ENCODE measurements at places on chromosomes 6 and 20.

GRCh38 chr6:21305893-21306332, 287.6 kb upstream of the SOX4 start:
- no peak for DNase-seq

DNA sequence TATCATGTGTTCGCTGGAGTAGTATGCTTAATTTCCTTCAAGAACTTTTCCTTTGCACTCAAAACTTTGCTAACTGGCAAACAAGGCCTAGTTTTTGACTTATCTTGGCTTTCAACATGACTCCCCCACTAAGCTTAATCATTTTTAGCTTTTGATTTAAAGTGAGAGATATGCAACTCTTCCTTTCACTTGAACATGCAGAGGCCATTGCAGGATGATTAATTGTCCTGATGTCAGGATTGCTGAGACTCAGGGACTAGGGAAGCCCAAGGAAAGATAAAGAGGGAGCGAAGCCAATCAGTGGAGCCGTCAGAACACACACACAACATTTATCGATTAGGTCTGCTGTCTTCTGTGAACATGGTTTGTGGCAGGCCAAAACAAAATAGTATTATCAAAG, 491.4 kb downstream of the CBLN4 start:
- no peak for DNase-seq

- DNase-seq = no peak
These were observed 273.4 kb downstream of the MEI4 start for GRCh38 chr6:77926198-77926751.

DNA sequence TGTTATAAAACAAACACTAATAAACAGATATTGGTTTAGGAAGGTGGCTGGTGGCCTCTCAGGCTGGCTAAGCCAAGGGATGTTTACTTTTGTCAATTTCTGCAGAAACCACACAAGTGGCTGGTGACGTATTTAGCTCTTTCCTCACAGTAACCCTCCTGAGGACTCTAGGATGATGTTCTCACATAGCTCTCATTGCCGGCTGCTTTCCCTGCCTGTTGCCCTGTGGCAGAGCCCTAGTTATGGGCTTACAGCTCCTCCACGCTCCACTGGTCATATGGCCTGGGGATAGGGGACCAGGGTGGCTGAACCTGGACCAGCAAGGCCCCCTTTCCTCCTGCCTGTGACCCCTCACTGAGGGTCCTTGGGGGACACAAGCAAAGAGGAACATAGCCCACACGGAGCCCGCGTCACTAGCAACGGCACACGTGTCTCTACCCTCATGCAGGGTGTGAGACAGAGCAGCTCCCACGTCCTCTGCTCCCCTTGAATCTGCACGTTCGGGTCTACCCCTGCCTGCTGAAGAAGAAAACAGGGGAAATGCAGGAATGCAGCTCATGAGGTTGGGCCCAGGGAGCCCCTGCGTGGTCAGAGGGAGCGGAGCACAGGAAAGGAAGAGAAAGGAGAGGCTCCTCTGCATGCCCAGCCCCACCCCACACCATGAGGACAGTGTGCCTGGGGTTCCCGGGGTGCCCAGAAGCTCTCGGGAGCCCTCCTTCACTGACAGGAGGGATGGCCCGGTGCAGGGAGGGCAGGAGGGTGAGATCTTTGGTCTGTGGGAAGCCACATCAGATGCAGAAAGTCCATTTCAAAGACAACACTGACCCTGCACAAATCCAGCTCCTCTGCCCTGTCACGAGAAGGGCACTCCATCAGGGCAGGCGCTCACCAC, 13.9 kb downstream of the RAMACL start:
- no peak for DNase-seq

GRCh38 chr6:11126876-11127275, 15.4 kb upstream of the ERVFRD-1 start:
- no peak for DNase-seq

GRCh38 chr20:37053230-37053950, 42.4 kb downstream of the RBL1 start:
- no peak for DNase-seq

GRCh38 chr20:18055261-18055660, 2.5 kb downstream of the OVOL2 start:
- no peak for DNase-seq

GRCh38 chr20:14622796-14623195, 285.4 kb upstream of the FLRT3 start:
- DNase-seq = no peak

DNA sequence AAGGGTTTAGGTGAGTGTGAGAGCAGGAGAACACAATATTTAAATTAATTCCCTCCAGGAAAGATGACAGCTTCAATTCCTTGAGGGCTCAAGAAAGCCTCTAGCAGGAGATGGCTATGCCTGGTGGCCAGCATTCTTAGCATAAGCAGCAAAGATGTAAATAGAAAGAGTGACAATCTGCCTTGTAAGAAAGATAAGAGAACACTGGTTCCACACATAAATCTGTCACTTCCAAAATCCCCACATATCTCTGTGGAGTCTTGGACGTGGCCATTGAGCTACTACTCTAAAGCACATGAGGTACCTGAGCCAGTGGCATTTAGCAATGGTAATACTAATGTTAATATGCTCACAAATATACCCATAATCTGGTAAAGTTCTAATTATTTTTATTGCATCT, 29.2 kb downstream of the DEFB114 start:
- no peak for DNase-seq

DNA sequence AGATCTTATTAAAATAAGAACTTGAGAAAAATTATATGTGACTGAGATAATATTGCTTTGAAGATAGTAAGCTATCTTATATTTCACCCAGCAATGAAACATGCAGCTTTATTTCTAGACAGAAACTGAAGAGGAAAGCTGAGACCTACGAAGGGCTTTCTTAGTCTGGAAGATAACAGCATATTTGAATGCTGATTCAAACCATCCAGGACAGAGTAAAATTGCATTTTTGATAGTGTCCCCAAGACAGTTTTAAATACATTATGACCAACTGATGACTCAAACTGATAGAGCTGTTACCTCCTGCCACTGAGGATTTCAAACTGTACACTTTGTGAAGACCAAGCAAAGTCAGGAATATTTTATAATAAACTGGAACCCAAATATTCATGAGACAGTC, 409.6 kb downstream of the GRIK2 start:
- no peak for DNase-seq

- peak; percentile 33 for DNase-seq
These were observed 7.4 kb upstream of the COX4I2 start for GRCh38 chr20:31630187-31630790.

DNA sequence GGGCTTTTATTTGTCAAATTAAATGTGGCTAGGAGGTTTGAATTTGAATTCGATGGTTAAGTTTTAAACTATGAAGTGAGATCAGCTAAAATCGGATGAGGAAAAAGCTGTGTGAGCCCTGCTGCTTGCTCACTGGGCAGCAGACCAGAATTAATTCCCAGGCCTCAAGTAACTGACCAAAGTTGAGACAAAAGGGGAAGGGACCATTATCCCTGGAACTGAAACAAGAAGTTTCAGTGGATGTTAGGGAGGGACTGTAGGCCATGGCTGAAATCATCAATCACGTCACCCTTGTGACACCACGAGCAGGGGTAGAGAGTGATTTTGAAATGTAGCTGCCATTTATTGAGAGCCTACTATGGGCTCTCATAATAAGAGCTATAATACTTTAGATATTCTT, 7.0 kb upstream of the PRSS35 start:
- DNase-seq = no peak

- no peak for DNase-seq
These were observed 143.0 kb downstream of the GMDS start for GRCh38 chr6:2102316-2102883.

GRCh38 chr6:29953001-29953441, 10.7 kb downstream of the HLA-A start:
- DNase-seq = no peak

DNA sequence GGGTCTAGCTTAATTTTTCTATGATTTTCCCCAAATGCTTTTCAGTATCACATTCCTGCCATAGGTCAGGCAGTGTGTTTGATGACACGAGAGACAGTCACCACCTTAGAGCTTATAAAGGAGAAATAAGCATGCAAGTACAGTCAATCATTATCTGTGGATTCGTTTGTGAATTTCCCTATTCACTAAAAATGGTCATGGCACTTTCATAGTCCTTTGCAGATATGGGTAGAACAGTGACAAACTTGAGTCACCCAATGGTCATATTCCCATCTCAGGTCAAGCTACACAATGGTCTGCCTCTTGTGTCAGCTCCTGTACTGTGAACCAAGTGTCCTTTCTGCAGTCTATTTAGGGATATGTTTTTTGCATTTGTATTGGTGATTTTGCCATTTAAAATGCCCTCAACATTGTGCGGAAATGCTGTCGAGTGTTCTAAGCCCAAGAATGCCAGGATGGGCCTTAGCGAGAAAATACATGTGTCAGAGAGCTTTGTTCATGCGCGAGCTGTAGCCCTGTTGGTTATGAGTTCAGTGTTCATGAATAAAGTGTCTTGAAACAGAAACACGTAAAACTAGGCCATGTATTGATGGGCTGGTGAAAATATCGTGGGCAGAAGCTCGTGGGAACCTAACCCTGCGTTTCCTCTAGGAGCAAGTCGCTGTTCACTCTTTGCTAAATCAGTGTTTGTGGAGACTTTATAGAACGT, 19.8 kb downstream of the SUMO4 start:
- DNase-seq = no peak

- peak; percentile 53 for DNase-seq
These were observed 22.6 kb upstream of the SIRPA start for GRCh38 chr20:1872459-1873097.

DNA sequence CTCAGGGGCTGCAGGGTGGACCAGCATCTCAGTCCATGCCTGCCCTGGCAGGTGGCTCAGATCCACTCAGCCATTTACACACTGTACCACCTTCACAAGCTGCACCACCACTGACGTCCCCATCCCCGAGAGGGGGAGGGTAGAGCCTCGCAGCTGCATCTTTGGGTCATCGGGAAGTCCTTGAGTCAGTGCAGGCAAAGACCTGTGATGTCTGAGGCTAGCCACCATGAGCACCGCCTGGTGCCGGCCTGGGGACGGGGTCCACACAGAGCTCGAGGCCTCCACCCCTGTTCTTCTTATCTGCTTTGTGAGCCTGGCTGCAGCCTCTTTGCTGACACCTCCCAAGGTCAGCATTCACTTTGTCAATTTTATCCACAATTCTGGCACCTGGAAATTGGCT, 141.4 kb downstream of the PHACTR3 start:
- DNase-seq = no peak

GRCh38 chr6:36610956-36611336, 16.8 kb downstream of the SRSF3 start:
- no peak for DNase-seq

DNA sequence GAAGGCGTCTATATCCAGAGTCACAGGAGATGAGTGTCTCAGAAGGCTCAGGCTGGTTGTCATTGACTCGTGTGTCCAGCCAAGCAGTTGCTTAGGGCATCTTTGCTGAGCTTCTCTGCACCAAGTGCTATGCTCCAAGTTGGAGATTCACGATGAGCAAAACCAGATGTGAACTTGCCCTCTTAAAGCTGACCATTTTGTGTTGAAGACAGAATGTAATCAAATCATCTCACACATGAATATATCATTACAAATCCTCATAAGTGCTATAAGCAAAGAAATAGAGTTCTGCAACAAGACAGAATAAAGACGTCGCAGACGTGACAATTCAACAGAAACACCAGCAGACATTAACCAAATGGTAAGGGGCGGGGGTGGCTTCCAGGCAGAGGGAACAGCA, 103.9 kb downstream of the ALDH8A1 start:
- no peak for DNase-seq

GRCh38 chr20:7667194-7667593, 273.1 kb downstream of the HAO1 start:
- no peak for DNase-seq

DNA sequence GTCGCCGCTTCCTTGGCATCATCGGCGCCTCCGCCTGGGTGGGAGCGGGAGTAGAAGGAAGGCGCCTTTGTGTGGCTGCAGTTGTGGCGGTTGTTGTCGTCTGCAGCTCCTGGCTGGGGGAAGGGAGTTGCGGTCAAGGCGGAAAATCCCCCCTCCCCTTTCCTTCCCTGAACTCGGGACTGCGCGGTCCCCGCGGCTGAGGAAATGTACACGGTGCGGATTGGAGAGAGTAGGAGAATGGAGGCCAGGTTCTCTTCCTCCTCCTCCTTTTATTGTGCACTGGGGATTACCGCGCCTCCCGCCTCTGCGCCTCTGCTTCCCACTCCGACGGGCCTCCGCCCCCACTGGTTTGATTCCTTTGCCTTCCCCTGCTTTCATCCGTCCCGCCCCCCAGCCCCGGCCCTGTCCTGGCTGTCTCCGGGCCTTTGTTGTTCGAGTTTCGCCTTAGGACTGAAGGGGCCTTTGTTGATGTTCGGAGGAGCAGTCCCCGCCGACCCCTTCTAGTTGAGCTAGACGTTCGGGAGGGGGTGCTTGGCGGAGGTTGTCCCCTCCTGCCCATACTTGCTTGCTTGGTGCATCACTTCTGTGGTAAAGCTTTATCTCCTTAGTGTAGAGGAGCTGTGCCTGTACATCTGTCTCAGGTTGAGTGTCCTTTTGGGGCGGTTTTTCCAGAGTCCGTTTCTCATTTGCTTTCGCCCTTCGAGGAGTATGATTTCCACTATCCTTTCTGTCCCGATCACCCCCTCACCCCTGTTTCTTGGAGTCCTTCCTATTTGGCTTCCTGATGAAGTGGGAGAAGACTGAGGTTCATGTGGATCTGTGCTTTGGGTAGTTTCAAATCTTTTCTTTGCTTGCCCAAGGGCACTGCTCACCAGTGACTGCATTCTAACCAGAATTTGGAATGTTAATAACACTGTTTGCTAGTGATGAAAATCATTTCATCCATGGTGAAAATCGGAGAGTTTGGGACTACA, 764 bp downstream of the ZNF292 start:
- peak; percentile 49 for DNase-seq

GRCh38 chr20:59207742-59208357, 44.2 kb downstream of the ZNF831 start:
- DNase-seq = peak; percentile 85

- DNase-seq = no peak
These were observed 83.5 kb upstream of the SLC22A23 start for GRCh38 chr6:3540253-3540820.

GRCh38 chr6:142627474-142627873, 317.5 kb downstream of the HIVEP2 start:
- no peak for DNase-seq

DNA sequence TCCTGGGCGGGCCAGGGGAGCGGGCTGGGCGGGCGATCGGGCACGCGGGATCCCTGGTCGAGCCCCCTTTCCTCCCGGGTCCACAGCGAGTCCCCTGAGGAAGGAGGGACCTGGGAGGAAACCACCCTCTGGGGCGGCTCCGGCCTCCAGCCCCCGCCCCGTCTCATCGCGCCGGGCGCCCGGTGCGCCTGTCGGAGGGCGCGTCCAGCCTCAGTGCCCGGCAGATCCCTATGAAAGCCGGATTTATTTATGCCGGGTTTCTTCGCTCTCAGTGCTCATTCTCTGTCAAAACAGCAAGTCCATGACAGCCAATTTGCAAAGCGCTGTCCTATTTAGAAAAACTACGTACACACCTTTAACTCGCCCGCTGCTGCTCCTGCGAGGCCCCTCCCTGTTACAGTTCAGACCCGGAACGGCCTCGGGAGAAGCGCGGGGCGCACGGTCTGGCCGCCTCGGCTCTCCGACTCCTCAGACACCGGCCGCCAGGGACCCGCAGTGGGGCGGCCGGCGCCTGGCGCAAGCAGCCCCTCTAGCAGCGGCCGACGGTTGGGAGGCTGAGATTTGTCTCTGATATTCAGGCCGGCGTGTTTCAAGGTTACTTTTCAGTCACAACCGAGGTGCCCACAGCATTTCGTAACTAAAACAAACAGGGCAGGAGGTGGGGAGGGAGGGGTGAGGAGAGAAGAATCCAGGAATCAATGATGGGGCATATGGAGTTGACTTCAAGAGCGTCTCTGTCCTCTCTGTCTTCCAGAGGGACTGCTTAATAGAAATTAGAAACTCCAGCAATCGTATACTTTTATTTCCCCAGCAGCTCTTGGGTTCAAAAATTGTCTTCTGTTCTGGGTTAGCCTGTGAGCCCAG, 782 bp upstream of the FOXA2 start:
- DNase-seq = no peak
